ENCODE measurements at places on chromosomes 13 and 19.

DNA sequence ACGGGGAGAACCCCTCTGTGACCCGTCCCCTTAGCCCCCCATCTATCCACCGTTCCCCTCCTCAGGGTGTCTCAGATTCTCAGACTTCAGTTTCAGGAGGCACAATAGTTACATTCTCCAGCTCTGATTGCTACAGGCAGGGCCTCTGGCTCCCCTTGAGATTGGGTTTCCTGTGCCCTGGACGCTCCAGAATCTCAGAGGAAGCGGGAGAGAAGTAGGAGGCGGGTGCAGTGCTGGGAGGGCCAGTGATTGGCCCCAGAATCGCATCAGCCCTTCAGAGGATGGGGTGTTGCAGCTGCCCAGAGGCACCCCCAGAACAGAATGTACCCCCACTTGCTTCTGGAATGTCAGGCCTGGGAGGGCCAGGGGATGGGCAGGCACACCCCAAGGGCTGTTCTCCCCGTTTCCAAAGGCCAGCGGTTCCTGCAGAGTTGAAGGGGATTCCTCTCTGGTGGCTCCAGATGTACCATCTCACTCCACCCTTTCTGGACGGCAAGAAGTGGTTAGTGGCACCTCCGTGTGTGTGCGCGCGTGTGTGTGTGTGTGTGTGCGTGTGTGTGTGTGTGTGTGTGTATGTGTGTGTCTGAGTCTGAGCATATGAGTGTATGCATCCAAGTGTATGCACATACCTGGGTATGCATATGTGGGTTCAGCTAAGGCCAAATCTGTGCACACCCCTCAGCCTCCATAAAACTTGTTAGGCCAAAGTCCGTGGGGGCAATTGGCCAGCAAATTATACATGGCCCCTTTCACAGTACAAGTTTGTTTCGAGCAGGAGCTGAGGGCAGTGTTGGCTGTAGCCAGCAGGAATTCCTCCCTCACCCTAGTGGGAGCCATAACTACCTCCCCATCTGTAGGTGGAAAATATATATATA is 35.5 kb downstream of the LYL1 start:
- DNase-seq = no peak

DNA sequence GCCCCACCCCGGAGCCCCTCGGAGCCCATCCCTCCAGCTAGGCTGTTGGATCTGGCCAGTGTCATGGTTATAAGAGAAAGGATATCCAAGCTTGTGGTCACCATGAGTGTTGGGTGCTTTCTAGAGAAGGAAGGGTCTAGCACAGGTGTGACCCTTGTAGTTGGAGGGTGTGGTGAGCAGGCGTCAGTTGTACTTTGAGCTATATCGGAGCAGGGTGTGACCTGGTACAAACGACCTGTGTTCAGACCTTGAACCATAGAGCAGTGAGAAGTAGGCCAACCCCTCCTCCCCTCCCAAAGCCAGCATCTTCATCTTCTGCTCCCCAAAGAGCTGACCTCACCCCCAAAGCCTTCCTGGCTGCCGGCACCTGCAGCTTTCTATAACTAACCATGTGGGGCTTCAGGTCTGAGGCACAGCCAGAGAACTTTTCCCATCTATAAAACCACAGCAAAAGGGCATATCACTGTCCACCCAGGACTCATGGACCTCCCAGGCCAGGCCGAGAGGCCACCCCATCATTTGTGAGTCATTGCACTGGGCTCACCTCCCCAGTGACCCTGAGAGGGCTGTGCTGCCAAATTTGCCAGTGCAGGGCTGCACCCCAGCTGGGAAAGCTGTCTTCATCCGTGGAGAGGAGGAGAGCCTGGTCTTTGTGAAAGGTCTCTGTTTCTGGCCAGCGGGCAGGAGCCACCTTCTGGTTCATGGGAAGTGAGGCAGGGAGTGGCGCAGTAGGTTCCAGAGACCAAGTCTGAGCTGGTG is 14.2 kb downstream of the RAB8A start:
- peak; percentile 50 for DNase-seq

GRCh38 chr19:46745521-46746280 is at the start of gene FKRP:
FKRP (plus strand) TSS chr19:46746057; CDS start chr19:46755451, 9,394 bp downstream.
- peak; percentile 66 for DNase-seq

GRCh38 chr19:6662702-6663101 is 7.3 kb downstream of the TNFSF14 start:
- DNase-seq = no peak

- no peak for DNase-seq
Measured at GRCh38 chr19:32317086-32317485, 28.3 kb upstream of the ZNF507 start.

DNA sequence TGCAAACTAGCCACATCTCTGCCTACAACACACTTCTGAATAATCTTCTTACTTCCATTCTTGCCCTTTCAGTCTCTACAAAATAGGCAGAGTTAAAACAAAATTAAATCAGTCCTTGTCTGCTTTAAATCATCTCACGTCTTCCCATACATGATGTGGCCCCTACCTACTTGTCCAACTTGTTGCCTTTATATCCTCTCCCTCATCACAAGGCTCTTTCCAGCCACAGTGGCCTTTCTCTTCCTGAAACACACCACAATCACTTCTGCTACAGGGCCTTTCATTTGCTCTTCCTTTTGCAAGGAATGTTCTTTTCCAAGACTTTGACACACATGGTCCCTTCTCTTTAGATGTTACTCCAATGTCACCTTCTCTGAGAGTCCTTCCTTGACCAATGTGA is 1.7 kb downstream of the RBM26 start:
- DNase-seq = no peak

GRCh38 chr13:112053167-112053743 is 13.7 kb upstream of the SOX1 start:
- no peak for DNase-seq

DNA sequence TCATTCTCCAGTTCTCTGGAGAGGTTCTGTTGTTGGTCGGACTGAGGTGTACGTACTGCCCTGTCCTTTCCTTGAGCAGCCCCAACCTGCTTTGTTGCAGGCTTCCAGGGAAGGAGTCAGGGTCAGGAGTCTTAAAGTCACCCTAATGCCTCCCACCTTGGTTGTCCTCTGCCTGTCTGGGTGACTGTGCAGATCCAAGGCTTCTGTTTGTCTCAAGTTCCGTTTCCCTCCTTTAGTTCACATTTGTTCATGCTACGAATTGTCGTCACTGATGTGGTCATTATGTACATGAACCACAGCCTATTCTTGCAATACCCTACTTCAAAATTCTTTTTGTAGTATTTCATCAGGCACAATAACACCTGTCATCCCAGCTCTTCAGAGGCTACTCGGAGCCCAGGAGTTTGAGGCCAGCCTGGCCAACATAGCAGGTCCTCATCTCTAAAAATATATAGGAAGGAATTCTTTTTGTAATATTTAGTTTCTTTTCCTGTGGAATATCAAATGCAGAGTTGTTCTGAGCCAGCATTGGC is 7.4 kb downstream of the ZNF586 start:
- no peak for DNase-seq

GRCh38 chr13:25097426-25097825 is 1.5 kb downstream of the PABPC3 start:
- no peak for DNase-seq

GRCh38 chr13:77047649-77048343 is 20.8 kb upstream of the FBXL3 start:
- DNase-seq = no peak

DNA sequence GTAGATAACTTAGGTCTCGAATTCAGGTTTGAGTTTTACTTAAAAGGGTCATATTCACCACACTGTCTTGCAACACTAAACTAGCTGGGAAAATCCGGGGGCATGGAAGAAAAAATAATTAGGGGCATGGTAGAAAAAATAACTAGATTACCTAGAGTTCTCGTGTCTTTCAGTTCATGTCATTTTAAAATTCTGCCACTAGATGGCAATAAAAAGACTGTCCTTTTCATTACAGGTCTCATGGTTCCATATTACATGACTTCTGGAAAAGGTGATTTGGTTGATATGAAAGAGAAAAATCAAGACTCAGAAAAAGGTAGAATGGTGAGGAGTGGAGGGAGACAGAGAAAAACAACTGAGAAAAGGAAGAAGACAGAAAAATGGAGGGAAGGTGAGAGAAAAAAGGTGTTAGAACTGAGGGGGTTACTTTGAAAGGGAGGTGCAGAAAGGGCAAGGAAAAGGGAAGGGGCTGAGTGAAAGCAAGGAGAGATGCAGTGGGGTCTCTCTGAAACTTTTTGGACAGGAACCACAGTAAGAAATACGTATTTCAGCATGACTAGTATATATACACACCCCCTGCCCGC is 299.0 kb downstream of the KLF12 start:
- peak; percentile 24 for DNase-seq

DNA sequence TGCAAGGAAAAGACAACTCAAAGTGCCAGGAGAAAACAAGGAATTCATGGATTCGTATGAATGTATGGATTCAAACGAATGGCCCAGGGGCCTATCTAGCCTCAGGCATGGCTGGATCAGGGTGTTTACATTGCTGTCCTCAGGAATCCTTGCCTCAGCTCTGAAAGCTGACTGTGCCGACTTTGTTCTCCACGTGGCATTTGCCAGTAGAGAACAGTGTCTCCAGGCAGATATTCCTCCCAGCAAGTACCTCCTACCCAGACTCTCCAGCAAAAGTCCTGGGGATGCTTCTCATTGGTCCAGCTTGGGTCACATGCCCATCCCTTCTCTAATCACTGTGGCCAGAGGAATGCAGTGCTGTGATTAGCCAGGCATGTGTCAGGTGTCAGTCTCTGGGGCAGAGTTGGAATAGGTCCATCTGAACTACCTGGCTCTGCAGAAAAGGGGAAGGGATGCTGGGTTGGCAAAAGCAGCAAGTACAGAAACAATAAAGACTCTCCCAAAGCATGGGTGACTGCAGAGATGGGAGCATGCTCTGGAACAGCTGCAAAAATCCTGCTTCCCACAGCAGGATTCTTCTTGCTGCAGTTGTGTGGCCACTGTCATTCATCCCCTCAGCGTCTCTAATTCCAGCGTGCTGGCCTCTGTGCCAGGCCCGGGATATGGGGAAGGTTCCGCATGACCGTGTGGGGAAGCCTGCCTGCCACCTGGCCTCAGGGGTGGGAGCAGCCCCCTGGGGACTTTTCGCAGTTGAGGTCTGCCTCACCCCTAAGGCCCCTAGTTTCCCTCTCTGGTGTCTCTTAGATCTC is 30.0 kb downstream of the CCNE1 start:
- peak; percentile 64 for DNase-seq

- no peak for DNase-seq
Measured at GRCh38 chr19:38204096-38204495, 19.9 kb downstream of the DPF1 start.

DNA sequence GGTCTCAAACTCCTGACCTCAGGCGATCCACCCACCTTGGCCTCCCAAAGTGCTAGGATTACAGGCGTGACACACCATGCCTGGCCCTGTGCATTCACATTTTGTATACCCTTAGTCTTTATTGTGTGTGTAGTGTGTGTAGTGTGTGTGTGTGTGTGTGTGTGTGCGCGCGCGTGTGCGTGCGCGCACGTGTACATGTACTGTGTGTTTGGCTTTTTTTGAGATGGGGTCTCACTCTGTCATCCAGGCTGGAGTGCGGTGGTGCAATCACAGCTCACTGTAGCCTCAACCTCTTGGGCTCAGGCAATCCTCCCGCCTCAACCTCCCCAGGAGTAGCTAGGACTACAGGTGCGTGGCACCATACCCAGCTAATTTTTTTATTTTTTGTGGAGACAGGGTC is 22.1 kb downstream of the ITM2B start:
- no peak for DNase-seq

GRCh38 chr13:94178625-94179244 is 300.7 kb downstream of the DCT start:
- no peak for DNase-seq

GRCh38 chr19:30547246-30547645 is 175.1 kb downstream of the ZNF536 start:
- no peak for DNase-seq

GRCh38 chr13:71148396-71148795 is 718.6 kb downstream of the DACH1 start:
- no peak for DNase-seq

GRCh38 chr19:45716359-45717130 is 14.2 kb downstream of the FBXO46 start:
- DNase-seq = peak; percentile 43

DNA sequence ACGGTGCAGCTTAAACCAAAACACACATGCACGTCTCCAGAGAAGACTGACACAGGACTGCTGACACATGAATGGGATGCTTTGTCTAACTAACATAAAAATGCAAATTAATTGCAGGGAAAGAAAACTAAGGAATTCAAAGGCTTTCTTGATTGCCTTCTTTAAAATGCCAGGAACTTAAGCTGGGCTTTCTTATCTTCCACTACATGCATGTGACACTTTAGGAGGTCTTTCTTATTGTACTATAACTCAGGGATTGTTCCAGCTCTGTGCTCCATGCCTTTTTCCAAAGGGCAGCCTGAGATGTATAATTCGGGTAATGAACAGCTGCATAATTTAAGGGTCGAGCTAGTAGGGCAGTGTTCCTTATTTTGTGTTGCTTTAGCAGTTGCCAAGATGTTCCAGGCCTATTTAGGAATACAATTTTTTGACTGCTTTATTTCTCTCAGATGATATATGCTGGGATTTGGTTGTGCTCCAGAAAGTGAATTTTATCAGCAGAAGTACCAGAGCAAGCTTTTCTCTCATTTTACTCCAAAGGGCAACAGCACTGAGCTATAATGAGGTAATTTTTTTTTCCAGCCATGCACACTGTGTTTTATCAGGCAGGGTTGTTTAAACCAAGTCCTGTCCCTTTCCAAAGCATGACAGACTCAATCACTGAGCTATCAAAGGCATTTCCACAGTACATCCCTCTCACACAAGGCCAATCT is 885.2 kb downstream of the PCDH9 start:
- no peak for DNase-seq

- DNase-seq = no peak
Measured at GRCh38 chr19:11566164-11566563, 7.1 kb upstream of the ELOF1 start.

- no peak for DNase-seq
Measured at GRCh38 chr13:38520041-38520440, 166.8 kb upstream of the FREM2 start.

- no peak for DNase-seq
Measured at GRCh38 chr19:42292042-42292960, 9.6 kb upstream of the PRR19 start.

DNA sequence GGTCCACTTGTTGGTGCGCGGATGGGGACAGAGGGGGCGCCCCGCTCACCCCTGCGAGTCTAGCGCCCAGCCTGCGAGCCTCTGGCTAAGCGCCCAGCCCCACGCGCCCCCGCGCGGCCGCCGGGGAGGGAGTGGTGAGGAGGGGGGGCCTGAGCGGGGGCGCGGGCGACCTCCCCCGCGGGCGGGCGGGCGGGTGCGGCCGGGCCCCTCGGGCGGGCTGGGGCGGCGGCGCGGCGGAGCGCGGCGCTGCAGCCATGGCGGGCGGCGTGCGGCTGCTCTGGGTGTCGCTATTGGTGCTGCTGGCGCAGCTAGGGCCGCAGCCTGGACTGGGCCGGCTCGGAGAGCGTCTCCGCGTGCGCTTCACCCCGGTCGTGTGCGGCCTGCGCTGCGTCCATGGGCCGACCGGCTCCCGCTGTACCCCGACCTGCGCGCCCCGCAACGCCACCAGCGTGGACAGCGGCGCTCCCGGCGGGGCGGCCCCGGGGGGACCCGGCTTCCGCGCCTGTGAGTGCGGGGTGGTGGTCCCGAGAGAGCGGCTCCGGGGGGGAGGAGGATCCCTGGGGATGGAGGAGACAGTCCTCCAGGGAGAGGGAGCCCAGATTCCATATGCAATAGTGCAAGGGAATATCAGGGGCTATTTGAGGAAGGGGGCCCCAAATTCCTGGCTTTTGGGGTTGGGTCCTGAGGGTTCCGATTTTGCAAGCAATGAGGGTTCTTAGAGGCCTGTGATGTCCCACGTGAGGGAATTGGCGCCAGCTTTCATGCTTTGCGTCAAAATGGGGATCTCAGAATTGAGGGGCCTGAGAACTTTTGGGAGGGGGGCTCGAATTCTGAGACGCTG is at the start of gene LTBP4:
TSS of gene LTBP4 (plus strand) at position 236 of the 841 bp plus-strand sequence. CDS start at position 255, 19 bp downstream.
- no peak for DNase-seq

GRCh38 chr13:44810061-44810840 is 179.0 kb downstream of the NUFIP1 start:
- no peak for DNase-seq
